ENCODE measurements at places on chromosomes 5 and 9.

GRCh38 chr9:70147196-70147595 lies 103.5 kb downstream of the MAMDC2 start:
- no peak for DNase-seq

- DNase-seq: no peak
Observed at GRCh38 chr5:36237751-36238150, 4.0 kb downstream of the NADK2 start.

DNA sequence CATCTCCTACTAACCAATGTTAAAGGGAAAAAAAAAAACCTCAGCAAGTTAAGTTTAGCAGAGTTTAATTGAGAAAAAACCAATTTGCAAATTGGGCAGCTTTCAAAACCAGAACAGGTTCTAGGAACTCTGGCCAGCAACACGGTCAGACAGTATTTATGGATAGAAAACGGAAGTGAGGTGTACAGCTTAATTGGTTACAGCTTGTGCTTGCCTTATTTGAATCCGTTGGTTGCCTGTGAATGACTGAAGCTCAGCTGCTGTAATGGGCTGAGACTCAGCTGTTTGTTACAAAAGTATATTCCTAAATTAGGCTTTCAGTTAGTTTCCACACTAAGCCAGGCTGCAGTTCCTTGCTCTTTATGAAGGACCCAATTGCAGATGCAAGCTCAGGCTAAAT lies 217.0 kb downstream of the SREK1 start:
- no peak for DNase-seq

GRCh38 chr5:127094161-127094814 lies 21.0 kb upstream of the C5orf63 start:
- DNase-seq: no peak

- no peak for DNase-seq
Observed at GRCh38 chr5:1129711-1130055, 17.8 kb upstream of the SLC12A7 start.

DNA sequence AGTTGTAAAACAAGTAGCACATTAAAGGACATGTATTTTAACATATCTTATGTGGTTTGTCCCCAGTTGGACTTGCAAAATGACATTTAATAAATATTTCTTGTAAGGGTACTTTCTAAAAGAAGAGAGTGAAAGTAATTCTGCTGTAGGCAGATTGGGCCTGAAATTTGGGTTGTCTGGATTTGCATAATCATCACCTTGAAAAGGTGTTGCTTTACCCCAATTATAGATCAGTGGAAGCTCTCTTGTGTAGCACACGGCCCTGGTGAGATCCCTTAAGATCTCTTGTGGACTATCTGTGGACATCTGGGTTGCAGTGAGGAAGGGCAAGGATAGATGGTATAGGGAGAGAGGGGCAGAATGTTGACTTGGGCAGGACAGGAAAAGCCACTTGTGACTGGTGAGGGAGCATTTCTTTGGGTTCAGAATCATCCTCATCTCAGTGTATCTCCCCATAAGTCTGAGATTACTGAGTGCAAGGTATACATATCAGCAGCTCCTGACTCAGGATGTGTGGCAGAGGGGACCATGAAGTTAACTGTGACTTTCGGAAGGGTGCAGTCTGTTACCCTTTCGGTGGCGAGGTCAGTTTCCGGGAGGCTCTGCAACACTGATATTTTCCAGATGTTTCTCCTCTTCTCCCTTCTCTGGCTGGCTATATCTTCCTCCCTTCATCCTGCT lies 2.0 kb upstream of the TNFAIP8 start:
- no peak for DNase-seq

DNA sequence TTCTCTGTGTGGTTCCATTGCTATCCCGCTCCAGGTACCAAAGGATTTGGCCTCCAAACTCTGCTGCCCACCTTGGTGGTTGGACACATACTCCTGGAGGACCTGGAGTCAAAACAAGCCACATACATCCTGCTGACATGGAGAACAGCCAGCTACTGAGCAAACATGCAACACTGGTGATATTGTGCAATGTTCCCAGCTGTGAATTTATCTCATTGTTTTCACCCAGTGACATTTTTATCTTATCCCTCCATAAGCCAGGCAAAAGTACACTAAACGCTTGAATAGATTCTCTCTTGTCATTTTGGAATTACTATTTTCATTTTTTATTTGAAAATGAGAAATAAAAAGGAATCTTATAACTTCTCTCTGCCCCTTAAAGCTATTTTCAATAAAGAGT lies 11.1 kb upstream of the CTSL start:
- peak; percentile 9 for DNase-seq

DNA sequence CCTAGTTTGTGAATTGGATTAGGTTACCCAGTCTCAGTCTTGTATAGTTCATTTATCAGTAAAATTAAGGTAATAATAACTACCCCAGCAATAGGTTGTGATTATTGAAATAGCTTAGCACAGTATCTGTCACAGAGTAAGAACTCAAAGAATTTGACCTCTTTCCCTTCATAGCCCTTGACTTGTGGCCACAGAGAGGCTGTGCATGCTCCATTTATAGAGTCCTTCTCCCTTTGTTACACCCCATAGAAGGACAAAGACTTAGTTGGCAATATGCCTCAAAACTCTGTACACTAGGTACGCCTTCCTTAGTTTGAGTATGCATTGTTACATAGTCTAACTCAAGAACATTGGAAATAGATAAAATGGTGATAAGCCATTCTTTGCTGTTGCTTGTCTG lies 257.2 kb downstream of the KCTD16 start:
- DNase-seq: no peak

DNA sequence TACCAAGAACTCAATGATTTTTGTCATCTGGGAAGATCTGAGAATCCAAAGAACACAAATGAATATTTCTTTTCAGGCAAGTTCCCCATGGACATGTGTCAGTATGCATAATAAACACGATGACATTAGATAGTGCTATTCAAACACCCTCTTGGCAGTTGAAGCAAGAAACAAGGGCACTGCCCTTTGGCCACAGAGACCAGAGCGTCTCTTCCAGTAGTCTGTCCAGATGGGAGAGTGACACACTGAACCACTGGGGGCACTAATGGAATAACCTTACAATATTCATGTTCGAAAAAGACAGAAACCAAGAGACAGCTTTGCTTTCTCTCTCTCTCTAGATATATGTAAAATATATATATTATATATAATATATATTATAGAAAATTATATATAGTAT lies 301.9 kb downstream of the CTNND2 start:
- no peak for DNase-seq

- no peak for DNase-seq
Observed at GRCh38 chr5:135204151-135204600, 170.1 kb upstream of the PITX1 start.

Measured in skin of body (tissue), 3 donors.